ENCODE measurements at places on chromosomes 13 and 19. TPM values are rescaled to one million over a fixed set of nuclear protein-coding genes. Genes with fewer than 3 reads are reported as not detected.

- H3K4me3 ChIP-seq: no peak overlapping the region
- no peaks in the 10 kb centered on the region for H3K27me3 ChIP-seq
- H3K4me1 ChIP-seq: peaks cover 19% of the 10 kb centered on the region
- no peaks in the 10 kb centered on the region for H3K36me3 ChIP-seq
- DNase-seq: no peak
- H3K27ac ChIP-seq: no peak overlapping the region
Measured at GRCh38 chr13:41917641-41918040, 43.3 kb downstream of the VWA8 start.

- no peak for DNase-seq
- peaks cover 82% of the 10 kb centered on the region for H3K4me1 ChIP-seq
- peak overlapping the region; percentile 83 for H3K27ac ChIP-seq
- H3K27me3 ChIP-seq: no peaks in the 10 kb centered on the region
- no peaks in the 10 kb centered on the region for H3K36me3 ChIP-seq
Measured at GRCh38 chr19:13882836-13883235, 5.9 kb downstream of the NANOS3 start.

- H3K27me3 ChIP-seq: peaks cover 100% of the 10 kb centered on the region
- no peak for DNase-seq
- H3K36me3 ChIP-seq: no peaks in the 10 kb centered on the region
- peaks cover 33% of the 10 kb centered on the region for H3K4me1 ChIP-seq
Measured at GRCh38 chr13:99992949-99993351, 11.4 kb downstream of the ZIC2 start.

The FFAR3 gene
- not detected for total RNA-seq

DNA sequence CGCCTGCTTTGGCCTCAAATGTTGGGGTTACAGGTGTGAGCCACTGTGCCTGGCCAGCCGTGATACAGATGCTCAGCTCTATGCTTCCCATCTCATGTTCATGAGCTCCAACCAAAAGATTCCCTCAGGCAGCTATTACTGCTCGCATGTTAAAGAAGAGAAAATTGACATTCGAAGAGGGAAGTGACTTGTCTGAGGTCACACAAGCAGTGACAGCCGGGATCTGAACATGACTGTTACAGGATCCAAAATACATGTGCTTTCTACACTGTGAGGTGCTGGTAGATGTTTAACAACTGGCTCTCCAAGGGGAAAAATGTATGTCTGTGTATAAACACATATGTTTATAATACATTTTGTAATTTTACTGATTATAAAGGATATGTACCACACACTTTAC, 11.3 kb downstream of the FPR1 start:
- H3K4me1 ChIP-seq: no peaks in the 10 kb centered on the region
- no peak overlapping the region for H3K4me3 ChIP-seq
- no peak for DNase-seq
- peaks cover 13% of the 10 kb centered on the region for H3K27me3 ChIP-seq
- no peaks in the 10 kb centered on the region for H3K36me3 ChIP-seq

The ZNF837 gene
- total RNA-seq: 2.6 TPM

GRCh38 chr13:52765611-52766390, 26.2 kb upstream of the CNMD start:
- H3K27ac ChIP-seq: no peak overlapping the region
- DNase-seq: no peak
- H3K36me3 ChIP-seq: no peaks in the 10 kb centered on the region
- H3K27me3 ChIP-seq: no peaks in the 10 kb centered on the region

- no peaks in the 10 kb centered on the region for H3K4me1 ChIP-seq
- DNase-seq: no peak
- H3K27ac ChIP-seq: no peak overlapping the region
Measured at GRCh38 chr13:85383291-85383690, 415.9 kb downstream of the SLITRK6 start.

The TRPC4 gene
- total RNA-seq: not detected
